NCI-H1694 (cell line): ENCODE measurements at places on chromosomes 6 and 20.

GRCh38 chr6:166851426-166851825 lies 104.9 kb downstream of the RNASET2 start:
- DNase-seq: no peak

DNA sequence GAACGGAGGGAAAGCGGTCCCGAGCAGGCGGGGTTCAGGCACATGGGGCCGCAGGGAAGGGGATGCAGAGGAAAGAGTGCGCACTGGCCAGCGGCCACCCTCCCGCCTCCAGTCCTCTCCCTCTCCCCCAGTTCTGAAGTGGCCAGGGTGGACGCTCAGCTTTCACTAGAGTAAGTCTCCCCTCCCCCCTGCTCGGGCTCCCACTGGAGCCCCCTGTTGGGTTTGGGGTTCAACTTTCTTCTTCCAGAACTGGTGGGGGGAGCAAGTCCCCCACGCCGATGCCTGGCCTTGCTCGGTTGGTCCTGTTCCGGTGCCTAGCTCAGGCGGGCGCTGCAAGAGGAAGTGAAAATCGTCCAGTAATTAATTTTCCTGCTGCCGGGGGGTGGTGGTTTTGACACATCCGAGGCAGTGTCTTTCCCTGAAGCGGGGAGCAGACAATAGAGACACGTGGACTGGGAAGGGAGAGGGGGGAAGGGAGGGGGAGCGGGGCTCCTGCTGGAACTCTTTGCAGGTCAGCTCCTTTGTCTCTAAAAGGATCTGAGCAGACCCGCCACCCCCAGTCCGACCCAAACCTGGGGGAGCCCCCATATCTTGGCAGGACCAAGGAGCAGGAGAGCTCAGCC lies 824 bp upstream of the SCRT2 start:
- DNase-seq: peak; percentile 22

GRCh38 chr6:26554697-26555504 lies 16.7 kb downstream of the HMGN4 start:
- DNase-seq: peak; percentile 71

DNA sequence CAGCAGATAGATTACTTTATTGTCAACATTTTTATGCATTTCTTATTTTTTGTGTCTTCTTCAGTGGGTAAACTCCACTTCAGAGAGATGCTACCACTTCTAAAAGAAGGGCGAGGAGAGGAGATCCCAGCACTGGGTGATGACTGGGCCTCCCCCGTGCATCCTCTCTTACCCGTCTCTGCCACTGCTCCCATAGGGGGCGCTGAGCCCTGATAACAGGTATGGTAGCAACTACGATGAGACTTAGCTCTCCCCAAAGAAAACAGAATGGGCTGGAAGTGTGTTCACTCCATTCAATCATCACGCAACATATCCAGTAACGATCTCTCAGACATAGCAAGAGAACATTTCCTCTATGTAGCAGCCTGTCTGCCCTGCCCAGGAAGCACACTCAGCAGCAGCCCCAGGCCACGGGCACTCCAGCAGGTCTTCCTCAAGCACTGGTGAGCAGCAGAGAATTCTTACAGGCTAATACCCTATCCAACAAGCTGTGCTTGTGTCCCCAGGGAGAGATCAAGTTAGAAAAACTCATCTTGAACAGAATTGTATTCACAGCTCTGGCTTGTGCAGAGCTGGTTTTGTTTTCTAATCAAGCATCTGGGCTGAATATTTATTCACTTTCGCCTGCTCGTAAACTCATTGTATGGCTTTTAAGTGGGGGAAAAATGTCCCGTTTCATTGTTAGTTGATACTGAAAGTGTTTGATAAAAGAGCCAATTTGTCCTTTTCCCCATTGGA lies 533.1 kb upstream of the CDH4 start:
- DNase-seq: no peak

DNA sequence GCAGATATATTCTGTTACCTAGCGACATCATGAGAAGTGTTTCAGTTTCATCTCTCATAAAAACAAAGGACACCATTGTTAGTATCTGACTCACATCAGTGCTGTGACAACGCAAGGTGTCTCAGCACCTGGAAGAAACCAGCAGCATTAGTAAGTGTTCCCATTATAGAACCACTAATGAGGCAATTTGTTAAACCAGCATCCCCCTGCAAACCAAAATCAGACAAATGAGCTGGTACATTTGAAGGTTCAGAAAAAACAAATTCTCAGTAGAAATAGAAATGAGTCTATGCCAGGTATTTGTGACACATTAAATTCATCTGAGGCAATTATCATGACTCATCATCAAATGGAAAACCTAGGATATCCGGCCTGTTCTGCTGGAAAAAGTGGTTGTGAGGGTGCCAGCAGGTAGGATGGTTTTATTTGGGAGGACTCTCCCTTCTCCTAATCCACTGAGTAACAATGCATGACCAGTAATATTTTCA lies 151.7 kb downstream of the TMEM200A start:
- no peak for DNase-seq

- DNase-seq: peak; percentile 26
Measured at GRCh38 chr6:33419580-33420490, at the start of gene SYNGAP1. Gene SYNGAP1 (plus strand): TSS chr6:33420065. CDS start chr6:33420265, 200 bp downstream.

- no peak for DNase-seq
Measured at GRCh38 chr20:38423541-38423940, 11.6 kb downstream of the SNHG17 start.

GRCh38 chr20:16352751-16353416 lies 220.4 kb downstream of the KIF16B start:
- no peak for DNase-seq

GRCh38 chr6:30447237-30447636 lies 42.1 kb upstream of the HLA-E start:
- DNase-seq: no peak

DNA sequence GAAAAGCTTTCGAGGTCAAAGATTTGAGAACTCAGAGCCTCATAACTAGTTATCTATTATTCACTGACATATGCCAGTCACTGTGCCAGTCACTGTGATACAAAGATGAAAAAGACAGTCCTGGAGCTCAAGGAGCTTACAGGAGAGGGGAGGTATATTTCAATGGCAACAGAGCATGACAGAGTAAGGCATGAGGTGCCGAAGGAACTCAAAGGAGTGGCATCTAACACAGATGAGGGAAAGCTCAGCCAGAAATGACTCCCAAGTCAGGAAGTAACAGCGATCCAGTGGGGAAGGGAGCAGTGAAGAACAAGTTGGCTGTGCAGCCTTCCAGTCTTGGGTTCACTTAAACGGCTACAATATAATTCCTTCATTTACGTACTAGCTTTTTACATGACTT lies 46.6 kb downstream of the DTNBP1 start:
- DNase-seq: no peak

GRCh38 chr6:159646733-159647132 lies 46.3 kb downstream of the SOD2 start:
- DNase-seq: no peak

- DNase-seq: no peak
Measured at GRCh38 chr6:163323274-163323673, 91.2 kb upstream of the QKI start.

DNA sequence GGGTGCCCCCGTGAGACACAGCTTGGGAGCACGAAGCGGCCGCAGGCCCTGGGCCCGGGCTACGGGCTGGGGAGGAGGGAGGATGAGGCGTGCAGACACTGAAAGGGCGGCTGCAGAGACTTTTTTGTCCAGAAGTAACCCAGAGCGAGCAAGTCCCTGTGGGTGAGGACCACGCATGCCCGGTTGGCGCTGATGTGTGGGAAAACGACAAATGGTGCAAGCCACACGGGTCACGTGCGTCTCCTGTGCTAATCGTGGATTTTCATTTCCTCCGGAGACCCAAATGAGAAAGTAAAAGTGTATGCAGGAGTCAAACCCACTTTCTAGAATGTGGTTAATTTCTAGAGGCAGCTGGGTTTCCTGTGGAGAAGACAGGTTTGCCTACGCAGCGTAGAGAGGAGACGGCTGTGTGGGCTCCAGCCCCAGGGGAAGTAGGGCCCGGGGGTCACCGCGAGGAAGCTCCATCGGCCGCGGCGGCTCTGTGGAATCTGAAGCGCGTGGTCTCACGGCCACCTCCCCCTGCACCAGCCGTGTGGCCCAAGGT lies 19.0 kb downstream of the DLL1 start:
- no peak for DNase-seq

DNA sequence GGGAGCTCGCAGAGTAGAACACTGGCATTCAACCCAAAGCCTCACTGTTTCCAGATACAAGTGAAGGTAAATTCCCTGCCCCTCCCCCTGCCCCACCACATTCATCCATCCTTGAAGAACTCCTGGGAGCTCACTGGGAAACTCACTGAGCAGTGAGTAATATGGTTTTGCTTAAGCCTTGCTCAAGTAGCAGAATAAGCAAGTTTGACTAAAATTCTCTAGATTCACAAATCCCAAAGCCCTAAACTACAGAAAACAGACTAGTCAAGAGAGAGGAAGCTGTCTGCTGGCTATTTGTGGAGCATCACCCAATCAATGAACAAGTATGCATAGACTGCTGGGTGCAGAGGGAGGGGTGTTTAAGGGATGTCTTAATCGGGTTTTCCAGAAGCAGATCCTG lies 82.1 kb downstream of the UNC5CL start:
- no peak for DNase-seq

DNA sequence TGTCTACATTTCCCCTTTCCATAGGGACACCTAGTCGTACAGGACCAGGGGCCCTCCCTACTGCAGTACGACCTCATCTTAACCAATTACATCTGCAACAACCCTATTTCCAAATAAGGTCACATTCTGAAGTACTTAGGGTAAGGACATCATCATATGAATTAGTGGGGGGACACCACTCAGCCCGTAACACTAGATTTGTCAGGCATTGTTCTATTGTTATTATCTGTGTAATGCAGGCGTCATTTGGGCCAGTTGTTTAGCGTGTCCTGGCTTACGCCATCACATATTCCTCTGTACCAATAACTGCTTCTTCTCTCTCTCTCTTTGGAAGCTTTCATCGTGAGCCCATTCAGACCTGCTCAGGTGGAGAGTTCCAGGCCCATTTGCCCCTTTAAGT lies 89.3 kb downstream of the CAP2 start:
- DNase-seq: no peak

GRCh38 chr20:44614525-44614924 lies 32.1 kb downstream of the PKIG start:
- DNase-seq: no peak

DNA sequence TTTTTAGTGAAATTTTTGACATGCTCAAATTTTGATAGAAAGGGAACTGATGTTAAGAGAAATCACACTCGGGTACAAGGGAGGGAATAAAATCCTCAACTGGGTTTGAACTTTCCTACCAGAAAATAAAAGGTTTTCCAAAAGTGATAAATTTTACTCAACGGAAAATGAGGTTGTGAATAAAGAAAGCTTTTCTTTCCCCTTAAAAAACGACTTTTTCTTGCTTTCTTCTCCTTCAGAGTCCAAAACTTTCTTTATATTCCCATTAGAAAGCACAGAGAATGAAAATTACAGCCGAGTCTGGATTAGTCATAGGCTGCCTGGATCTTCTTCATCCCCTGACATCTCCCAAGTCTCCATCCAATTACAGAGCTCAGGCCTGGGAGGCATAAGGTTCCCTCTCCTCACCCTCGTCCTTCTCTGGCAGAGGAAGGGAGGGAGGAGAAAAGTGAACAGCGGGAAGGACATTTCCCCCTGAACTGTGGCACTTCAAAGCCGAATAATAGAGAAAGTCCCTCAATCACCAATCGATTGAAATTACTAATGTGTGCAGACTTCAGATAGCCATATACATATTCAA lies 28.1 kb upstream of the QKI start:
- no peak for DNase-seq

GRCh38 chr6:82567621-82568020 lies 204.0 kb downstream of the TPBG start:
- DNase-seq: no peak

DNA sequence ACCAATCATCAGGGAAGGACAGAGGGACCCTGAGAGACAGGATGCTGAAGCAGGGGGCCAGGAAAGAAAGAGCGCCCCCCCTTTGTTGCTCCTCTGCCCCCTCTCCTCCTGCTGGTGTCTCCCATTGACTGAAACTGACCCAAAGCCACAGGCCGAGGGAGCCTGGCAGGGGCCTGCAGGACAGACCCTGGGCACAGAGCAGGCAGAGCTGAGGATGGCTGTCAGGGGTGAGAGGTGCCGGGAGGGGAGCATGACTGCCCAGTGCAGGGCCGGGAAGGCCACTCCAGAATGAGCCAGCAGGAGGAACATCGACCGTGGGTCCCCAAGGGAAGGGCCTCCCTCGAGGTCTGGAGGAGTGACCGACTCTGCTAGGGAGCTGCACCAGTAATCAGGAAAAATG lies 427.8 kb downstream of the PREX1 start:
- no peak for DNase-seq

- DNase-seq: no peak
Measured at GRCh38 chr20:15265581-15266309, 928.3 kb upstream of the FLRT3 start.

GRCh38 chr20:37915434-37915787 lies 12.5 kb downstream of the VSTM2L start:
- DNase-seq: no peak

DNA sequence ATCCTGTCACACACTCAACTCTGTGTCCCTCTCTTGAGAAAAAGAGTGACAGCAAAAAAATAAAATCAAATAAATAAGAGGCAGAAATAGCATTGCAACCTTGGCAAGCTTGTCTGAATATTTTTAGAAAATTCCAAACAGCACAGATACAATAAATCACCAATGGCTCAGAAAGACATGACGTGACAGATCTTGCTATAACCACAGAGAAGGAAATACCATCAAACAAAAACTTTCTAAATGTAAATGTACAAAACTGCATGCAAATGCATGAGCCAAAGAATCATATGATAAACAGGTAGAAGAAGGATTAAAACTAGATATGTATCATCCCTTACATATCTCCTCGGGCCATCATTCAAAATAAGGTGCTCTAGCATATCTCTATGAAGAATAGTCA lies 549.2 kb upstream of the NOX3 start:
- DNase-seq: no peak

- no peak for DNase-seq
Measured at GRCh38 chr6:135358251-135358821, 139.2 kb downstream of the AHI1 start.

DNA sequence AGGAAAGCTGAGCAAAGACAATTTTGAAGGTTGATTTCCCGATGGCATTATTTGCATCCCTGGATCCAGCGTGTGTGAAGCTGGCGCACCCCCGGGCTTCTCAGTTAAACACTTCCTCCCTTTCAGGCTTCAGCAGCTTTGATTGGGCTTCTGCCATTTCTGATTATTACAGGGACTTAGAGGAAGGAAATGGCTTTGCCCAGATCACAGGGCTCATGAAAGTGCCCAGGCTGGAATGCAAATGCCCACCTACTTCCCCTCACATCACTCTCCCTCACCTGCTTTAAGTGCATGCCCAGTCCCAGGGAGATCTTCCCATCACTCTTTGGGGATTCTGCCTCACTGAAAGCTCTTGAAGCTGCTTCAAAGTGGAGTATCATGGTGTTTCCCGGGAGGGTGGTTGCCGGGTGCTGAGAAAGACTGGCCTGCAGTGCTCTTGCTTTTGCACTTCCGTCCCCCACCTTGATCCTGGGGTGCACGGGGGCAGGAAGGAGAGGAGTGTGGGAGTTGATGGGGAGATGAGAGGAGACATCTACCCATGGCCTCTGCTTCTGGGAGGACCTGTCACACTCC lies 28.3 kb downstream of the PHACTR3 start:
- no peak for DNase-seq

- DNase-seq: no peak
Measured at GRCh38 chr6:136609873-136610706, 59.9 kb upstream of the MAP7 start.

- no peak for DNase-seq
Measured at GRCh38 chr20:63178446-63178820, 37.5 kb downstream of the YTHDF1 start.

GRCh38 chr6:135182071-135183001 lies 1.2 kb downstream of the MYB start:
- DNase-seq: no peak
